BJ (cell line): ENCODE measurements at places on chromosomes 11 and 22.

GRCh38 chr11:113796663-113797259 lies 17.2 kb downstream of the CLDN25 start:
- DNase-seq: no peak

GRCh38 chr11:113137713-113138529 lies 176.5 kb upstream of the TTC12 start:
- DNase-seq: no peak

DNA sequence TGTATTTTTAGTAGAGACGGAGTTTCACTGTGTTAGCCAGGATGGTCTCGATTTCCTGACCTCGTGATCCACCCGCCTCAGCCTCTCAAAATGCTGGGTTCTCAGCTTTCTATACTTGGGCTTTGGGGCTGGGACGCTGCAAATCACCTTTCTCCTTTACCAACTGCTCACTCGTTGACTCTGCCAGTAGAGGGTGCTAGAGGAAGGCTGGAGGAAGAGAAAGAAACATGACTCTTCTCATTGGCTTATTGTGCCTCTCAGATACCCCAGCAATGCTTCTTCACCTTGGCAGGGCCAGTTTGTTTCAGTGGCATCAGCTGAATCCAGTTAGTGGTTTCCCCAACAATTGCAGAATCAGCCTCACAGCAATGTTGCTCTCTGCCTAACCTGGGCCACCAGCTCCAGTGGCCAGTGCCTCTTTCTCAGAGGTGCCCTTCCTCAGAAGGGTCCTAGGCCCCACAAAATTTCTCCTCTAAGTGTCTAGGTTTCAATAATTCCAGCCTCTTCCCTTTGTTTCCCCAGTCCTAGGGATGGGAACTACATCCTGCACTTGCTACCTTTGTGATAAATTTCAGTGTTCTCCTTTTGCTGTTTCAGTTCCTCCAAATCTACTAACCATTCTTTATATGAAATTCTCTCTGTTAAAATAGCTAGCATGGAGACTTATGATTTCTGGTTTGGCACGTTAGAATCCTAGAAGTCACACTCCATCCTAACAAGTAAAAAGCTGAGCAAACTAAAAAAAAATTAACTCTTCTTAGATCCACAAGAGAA lies 71.5 kb upstream of the VSTM5 start:
- no peak for DNase-seq

DNA sequence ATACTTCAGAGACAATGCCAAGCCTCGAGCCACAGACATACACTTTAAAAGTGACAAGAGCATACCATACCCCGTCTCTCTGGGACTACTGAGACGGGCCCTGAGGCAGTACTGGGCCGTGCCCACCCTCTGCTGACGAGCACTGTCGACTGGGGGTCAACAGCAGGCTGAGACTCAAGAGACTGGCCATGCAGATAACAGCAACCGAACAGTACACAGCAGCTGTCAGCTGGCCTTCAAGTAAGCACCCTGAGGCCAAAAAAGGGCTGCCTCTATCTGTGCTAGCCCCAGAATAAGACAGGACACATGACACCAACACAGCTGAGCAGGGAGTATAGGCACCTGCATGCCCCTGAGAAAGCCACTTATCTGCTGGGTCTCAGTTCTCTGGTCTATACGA lies 18.9 kb upstream of the TMEM121B start:
- no peak for DNase-seq

DNA sequence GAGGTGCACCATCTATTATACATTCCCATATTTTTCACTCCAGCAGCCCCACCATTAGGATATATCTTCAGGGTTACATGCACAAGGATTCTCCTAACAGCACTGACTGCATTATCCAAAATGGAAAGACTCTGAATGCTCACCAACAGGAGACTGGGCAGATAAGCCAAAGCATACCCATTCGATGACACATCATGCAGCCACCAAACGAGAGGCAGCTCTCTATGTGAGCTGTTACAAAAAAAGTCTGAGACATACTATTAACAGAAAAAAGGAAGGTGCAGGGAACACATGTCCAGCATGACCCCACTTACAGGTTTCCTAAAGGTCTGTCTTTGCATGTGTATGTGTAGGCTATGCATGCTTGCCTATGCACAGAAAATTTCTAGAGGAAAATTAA lies 12.4 kb upstream of the SERPIND1 start:
- no peak for DNase-seq

- no peak for DNase-seq
Measured at GRCh38 chr22:39959640-39960447, at the start of gene TMA7B. Gene TMA7B (plus strand): TSS chr22:39960397. CDS start chr22:39964375, 3,978 bp downstream.
